Small intestine (tissue), 16 donors: ENCODE measurements at places on chromosomes 12 and 14.

- DNase-seq, result no peak
These were observed 8.9 kb upstream of the CLEC6A start for GRCh38 chr12:8446642-8447547.

- DNase-seq, result no peak
These were observed 294.2 kb downstream of the MED13L start for GRCh38 chr12:115983226-115983798.

GRCh38 chr12:98260276-98260675 lies 255.1 kb upstream of the TMPO start:
- DNase-seq, result no peak

DNA sequence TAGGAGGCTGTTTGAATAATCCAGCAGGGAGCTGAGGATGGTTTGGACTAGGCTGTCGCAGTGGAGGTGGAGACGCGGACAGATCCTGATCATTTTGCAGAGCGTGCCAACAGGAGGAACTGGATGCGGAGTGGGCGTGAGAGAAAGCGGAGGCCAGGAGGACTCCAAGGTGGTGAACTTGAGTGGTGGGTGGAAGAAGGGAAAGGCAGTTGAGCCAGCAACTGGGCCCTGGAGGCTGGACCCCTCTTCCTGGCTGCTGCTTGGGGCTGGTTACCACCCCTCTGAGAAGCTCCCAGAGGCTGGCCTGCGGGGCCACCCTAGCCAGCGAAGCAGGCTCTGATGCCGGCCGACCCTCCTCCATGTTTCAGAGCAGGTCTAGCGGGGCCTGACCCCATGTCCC lies 56.8 kb upstream of the KCNA1 start:
- DNase-seq, result no peak

DNA sequence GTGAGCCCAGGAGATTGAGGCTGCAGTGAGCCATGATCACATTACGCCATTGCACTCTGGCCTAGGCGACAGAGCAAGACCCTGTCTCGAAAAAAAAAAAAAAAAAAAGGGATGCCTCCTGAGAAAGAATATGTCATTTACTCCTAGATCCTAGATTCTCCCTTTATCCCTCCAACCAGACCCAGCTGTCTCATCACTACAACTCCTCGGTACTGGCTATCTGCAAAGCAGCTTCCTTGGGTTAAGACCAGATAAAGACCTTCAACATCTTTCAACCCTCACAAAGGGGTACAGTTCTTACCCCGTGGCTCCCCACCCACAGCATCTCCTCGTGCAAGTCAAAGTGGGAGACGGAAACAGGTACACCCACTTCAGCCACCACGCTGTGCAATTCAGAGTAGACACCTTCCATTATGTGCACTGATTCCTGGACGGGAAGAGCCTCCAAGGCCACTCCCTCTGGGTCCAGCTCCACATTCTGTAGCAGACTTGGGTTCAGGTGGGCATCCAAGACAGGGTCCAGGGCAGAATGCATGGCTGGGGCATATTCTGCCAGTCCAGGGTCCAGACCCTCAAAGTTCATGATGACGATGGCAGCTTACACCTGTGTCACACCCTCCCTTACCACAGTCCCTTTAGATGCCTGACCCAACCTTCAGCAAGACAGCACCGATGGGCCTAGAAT lies 1.1 kb downstream of the PAN2 start:
- no peak for DNase-seq

- DNase-seq, result peak; percentile 25
These were observed 3.7 kb downstream of the SELPLG start for GRCh38 chr12:108629824-108630476.

DNA sequence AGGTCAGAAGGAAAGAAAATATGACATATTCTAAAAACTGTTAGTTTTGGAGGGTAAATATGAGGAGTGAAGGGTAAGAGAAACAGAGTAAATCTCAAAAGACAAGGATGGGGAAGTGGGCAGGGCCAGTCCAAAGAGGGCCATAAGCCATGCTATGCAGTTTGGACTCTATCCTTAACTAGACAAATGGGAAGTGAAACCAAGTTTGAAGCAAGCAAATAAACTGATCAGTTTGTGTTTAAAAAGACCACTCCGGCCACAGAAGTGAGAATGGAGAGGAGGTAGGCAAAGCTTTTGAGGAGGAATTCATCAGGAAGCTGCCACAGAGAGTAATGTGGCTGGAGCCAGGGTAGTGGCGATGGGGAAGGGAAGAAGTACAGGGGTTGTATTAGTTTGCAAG lies 37.5 kb upstream of the DAAM1 start:
- DNase-seq, result peak; percentile 11

DNA sequence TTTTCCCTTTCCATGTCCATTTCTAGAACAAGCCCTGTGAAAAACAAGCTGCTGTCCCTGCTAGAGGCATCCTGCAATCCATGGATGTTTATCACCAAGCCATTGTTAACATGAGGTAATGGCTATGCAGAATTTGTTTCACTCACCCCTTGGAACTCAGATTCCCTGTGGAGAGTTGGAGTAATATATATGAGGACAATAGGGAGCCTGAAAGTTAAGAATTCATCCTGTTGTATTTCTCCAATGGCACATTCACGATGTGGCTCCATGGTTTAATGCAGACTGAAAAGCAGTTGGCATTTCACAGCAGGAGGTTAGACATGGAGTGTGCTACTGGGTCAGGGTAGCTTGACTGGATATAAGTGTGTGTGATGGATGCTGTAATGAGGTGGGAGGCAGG lies 32.4 kb downstream of the GPR65 start:
- no peak for DNase-seq

- no peak for DNase-seq
These were observed 4.5 kb upstream of the SRSF9 start for GRCh38 chr12:120473807-120474615.

GRCh38 chr14:100416921-100417860 lies 94.1 kb downstream of the SLC25A47 start:
- DNase-seq, result peak; percentile 81

DNA sequence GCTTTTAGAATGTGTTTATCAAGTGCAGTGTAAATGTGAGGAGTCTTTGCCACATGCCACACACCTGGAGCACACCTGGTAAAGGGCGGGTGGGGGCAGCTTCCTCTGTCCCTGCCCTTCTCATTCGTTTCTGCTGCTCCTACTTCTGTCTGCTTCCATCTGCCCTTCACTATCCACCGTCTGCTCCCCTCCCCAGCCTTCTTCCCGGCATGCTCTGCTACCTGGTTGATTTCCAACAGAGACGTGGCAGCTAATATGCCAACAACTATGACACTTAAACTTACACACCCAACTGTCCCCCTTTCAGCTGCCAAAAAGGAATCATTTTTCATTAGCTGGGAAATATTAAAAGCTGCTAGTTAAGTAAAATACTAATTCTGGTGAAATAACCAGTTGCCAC lies 9.1 kb upstream of the CARMIL3 start:
- no peak for DNase-seq

GRCh38 chr14:101361044-101361443 lies 200.3 kb upstream of the DIO3 start:
- no peak for DNase-seq

GRCh38 chr14:61977217-61977616 lies 215.0 kb downstream of the SNAPC1 start:
- no peak for DNase-seq

GRCh38 chr12:121241156-121241970 lies 31.4 kb downstream of the P2RX4 start:
- DNase-seq, result no peak

DNA sequence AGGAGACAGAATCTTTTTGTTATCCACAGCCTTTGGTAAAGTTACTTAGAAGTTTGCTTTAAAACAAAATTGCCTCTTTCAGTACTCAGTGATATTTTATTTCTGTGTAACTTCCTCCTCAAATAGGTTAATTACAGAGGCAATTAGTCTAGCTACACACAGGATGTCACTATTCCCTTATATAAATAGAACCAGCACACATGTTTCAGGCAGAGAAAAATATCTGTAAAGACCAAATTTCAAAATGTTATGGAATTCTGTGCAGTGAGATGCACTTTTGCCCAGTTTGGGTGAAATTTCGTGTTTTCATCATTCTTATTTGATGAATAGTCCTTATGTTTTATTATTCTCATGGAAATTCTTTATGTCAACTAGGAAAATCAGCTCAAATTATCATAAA lies 410.6 kb upstream of the SOX5 start:
- DNase-seq, result no peak

DNA sequence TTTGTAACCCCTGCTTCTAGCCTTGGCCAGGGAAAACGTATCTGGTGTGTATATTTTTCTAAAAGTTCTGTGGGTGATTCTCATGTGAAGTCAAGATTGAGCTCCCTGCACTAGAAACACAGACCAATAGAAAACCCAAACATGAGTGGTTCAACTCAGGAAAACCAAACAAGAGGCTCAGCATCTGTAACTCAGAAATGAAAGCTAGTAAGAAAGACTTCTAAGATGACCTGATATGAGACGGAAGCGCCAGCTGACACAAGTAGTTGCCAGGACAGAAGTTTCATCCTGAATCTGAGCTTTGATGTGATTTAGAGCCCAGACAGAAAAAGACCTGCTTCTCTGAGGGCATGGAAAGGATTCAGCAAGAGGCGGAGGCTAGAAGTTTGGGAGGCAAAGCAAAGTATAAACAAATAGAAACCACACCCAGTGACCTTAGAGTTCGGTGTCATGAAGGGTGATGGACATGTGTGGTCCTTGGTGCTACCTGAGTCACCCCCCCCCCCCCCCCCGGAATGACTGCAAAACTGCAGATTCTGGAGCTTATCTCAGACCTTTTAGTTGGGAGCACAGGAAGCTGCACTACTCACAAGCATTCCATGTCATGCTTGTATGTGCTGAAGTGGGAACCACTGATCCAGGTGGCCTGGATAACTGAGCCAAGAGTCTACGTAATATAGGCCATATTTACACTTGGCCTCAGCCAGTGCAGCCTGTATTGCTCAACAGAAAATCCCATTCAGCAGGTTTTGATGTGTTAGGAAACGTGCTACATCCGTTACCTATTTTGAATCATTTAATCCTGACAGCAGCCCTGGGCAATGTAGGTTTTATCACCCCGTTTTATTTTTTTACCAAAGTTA lies 191.3 kb downstream of the ANO6 start:
- DNase-seq, result no peak

DNA sequence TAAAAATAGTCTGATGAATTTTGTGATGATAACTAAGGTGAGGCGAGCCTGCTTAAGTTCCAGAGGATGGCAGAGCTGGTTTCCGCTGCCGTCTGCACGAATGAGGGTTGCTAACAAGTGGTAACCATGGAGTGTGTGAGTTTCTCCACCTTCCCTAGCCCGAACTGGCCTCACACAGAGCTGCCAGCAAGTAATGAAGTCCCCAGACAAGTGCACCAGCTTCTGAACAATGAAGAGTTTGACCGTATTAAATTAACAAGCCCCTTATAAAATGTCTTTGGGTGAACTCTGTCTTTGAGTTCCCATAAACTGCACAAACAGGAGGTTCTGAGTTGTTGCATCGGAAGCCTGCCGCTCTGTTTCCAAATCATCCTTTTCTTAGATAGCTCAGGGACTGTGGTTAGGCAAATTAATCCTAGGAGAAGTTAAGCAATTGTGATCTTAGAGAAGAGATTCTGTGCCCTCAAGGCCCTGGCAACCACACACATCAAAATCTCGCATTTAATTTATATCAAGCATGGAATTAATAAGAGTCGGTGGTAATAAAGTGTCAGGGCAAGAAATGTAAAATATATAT lies 274.1 kb upstream of the DAAM1 start:
- DNase-seq, result no peak

DNA sequence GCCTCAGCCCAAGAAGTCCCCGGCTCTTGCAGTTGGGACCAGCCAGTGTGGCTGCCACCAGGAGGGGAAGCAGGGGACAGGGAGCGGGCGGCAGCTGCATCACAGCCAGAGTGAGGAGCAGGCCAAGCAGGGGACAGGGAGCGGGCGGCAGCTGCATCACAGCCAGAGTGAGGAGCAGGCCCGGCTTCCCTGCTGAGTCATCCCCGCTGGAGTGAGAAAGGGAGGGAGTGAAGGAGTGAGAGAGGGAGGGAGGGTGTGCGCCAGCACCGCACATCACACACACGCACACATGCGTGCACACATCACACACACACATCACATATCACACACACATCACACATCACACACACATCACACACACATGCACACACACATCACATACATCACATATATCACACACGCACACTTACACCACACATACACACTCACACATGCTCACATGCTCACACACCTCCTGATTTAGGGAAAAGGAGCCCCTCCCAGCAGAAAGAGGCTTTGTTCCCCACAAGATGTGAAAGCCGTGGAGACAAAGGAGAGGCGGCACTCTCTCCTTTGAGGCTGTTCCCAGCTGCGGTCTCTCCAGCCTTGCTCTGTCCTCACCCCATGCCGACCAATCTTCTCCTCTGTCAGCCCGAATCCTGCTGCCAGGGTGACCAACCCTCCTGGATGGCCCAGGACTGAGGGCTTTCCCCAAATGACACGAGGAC lies 16.7 kb upstream of the ZDHHC22 start:
- DNase-seq, result peak; percentile 16

GRCh38 chr12:106033161-106033675 lies 105.5 kb downstream of the NUAK1 start:
- no peak for DNase-seq

DNA sequence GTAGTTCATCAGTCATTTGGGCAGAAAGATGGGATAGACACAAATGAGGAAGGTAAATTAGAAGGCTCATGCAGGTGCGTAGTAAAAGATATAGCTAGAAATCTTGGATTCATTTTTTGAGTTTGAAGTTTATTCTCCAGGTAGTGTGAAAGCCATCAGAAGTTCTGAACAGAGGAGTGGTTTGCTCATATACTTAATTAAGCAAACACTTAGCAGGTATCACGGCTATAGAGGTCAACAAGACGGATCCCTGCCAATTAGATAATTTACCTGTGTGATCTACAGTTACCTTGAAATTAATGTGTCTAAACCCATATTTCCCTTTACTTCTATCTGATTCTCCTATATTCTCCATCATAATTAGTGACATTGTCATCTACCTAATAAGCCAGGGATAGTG lies 29.7 kb downstream of the PALS1 start:
- no peak for DNase-seq

DNA sequence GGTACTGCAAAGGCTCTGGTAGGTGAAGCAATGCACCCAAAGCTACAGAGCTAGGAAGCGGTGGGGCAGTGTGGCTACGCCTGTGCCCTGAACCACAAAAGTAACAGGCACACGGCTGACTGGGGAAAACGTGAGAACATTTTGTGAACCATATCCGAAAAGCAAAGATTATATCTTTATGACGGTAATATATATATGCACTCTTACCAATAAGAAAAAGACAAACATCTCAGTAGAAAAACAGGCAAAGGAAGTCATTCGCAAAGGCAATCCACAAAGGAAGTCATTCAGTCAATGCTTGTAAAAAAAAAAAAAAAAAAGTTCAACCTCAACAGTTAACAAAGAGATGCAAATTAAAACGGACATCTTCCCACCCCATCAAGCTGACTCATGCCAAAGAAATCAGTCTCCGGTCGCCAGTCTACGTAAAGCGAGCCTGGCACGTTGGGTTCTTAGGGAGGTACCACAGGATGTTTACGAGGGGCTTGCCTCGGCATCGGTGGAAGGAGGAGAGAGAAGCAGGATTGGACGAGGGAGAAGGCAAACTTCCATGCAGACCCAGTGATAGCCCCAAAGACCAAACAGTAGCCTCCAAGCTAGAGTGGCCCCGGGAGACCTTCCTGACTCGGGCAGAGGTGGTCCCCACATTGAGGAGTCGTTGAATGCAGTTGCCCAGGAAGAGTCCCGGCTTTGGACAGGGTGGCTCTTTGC lies 39.4 kb upstream of the PPP2R5C start:
- DNase-seq, result peak; percentile 40

GRCh38 chr14:39383026-39383660 lies 49.1 kb downstream of the FBXO33 start:
- DNase-seq, result no peak
